Right lung (tissue), 10 donors: ENCODE measurements at places on chromosomes 1 and 21. TPM values are rescaled to one million over a fixed set of nuclear protein-coding genes. Genes with fewer than 3 reads are reported as not detected.

GRCh38 chr21:30714456-30714855 lies 4.1 kb downstream of the KRTAP21-3 start:
- no peak for DNase-seq

Gene AKNAD1
- polyA plus RNA-seq, result 0.46 TPM

Gene NHLH1
- 0.18 TPM for polyA plus RNA-seq

DNA sequence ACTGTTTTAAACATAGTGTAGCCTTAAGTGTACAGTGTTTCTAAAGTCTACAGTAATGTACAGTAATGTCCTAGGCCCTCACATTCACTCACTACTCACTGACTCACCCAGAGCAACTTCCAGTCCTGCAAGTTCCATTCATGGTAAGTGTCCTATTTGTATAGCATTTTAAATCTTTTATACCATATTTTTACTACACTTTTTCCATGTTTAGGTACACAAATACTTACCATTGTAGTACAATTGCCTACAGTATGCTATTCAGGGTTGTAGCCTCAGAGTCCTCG lies 3.6 kb upstream of the S100A10 start:
- no peak for DNase-seq

Gene MCOLN3
- 1.7 TPM for polyA plus RNA-seq

GRCh38 chr1:180762796-180763195 lies 131.0 kb downstream of the XPR1 start:
- DNase-seq, result no peak

GRCh38 chr1:159000070-159000409 lies 9.7 kb upstream of the IFI16 start:
- no peak for DNase-seq

Gene OR2T33
- not detected for polyA plus RNA-seq

- no peak for DNase-seq
Measured at GRCh38 chr1:117128323-117129079, 7.0 kb upstream of the TRIM45 start.

Gene SPATA45
- 0.97 TPM for polyA plus RNA-seq

DNA sequence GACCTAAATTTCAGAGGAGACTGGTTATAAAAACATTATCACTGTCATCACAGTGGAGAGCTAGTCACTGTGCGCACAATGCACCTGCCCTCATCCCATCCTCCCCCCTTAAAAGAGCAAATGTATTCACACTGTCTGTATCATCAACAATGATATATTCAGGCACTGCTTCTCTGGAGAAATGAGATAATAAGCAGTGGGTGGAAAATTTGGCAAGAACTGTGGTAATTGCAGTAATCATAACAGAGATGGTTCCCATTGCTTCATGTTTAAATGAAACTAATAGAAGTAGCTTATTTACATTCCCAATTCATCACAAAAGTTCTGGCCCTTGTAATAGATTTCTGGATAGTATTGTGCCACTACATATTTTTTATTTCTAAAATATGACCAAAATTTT lies 867.4 kb upstream of the ADGRL2 start:
- no peak for DNase-seq

DNA sequence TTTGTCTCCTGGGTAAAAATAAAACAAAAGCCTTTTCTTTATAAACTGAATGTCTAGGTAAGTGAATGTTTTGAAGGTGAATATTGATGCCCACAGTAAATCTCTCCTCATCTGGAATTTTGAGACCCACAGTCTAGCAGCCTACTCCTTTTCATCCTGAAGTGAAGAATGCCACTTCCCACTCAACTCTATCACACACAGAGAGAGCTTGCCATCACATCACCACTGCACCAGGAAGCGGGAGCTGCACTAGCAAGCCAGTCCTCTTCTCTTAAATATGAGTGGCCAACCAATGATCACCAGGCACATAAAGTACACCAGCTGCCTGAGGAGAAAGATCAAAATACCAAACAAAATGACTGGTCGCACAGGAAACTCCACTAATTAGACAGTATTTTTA lies 140.8 kb downstream of the MRPL39 start:
- DNase-seq, result no peak

Gene SLC22A15
- polyA plus RNA-seq, result 4.6 TPM

DNA sequence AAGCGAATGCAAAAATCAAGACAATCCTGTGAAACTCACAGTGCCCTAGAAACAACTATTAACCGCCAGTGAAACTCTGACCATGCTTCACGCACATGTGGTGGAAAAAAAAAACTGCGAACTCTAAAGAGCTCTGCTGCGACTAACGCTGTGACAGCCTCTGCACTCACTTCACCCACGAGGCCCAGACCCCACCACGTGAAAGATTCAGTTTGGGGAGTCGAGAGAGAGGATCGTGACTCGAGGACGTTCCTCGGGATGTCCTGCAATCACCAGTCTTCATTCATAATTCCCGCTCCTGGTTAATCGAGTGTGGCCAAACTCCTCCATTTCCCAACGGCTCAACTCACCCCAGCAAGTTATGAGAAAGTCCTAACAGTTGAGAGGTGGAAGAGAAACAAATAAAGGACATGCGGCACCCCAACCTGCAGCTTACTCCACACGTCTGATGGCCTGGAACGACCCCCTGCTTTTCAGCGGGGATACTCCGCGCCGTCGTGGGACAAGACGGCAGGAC lies 1.1 kb downstream of the SERBP1 start:
- DNase-seq, result no peak
